MV-4-11 (cell line): ENCODE measurements at places on chromosomes 1 and 21.

DNA sequence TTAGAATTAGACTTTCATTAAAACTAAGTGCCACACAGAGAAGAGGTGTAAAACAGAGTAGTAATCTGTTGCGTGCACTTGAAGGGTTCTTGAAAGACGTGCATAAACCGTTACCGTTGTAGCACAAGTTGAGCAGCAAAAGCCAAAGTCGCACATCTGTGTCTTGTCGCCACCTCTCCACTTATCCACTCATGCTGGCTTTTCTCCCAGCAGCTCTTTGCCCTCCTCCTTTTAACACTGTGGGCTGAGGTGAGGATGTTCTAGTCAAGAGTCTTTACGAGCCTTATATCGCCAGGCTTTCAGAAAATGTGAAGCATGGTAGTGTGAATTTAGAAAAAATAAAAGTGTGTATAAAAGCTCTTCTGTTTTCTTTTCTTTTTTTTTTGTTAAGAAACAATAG, 48.0 kb downstream of the NR5A2 start:
- no peak for DNase-seq

DNA sequence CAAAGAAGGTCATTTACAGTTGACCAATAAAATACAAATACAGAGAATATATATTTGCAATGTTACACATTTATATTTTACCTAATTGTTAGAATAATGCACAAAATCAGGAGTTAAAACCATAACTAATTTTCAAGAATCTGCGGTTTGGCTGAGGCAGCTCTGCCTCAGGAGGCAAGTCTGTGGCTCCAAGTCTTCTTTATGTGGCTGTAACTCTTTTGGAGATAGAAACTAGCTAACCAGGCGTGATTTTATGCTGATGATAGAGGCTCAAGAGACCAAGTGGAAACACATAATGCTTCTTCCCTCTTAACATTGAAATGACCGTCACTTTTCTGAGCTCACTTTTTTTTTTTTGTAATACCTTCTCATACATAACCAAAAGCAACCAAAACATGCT, 744.7 kb upstream of the CXADR start:
- no peak for DNase-seq

DNA sequence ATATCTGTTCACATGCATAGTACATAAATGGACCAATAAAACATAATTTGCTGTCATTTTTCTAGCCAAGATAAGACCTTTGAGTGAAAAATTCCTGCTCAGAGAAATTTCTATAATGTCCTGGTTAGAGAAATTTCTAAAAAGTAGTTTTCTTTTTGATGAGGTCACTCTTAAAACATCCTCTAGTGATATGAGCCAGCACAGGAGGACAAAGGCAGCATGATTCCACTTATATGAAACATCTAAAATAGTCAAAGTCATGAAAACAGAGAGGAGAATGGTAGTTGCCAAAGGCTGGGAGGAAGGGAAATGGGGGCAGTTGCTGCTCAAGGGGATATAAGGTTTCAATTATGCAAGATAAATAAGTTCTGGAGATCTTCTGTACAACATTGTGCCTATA, 239.4 kb downstream of the BACH1 start:
- no peak for DNase-seq

GRCh38 chr1:83802460-83803152, 196.3 kb downstream of the TTLL7 start:
- no peak for DNase-seq

- peak; percentile 26 for DNase-seq
Observed at GRCh38 chr1:24898152-24898908, 31.7 kb downstream of the RUNX3 start.

DNA sequence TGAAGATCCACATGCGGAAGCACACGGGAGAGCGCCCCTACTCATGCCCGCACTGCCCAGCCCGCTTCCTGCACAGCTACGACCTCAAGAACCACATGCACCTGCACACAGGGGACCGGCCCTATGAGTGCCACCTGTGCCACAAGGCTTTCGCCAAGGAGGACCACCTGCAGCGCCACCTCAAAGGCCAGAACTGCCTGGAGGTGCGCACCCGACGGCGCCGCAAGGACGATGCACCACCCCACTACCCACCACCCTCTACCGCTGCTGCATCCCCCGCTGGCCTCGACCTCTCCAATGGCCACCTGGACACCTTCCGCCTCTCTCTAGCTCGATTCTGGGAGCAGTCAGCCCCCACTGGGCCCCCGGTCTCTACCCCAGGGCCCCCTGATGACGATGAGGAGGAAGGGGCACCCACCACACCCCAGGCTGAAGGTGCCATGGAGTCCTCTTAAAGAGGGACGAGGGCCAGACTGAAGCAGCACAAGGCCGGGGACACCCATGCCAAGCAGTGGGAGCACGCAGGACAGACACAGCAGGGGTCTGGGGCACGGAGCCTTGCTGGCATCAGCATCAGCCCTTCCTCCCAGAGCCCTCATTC, 13.7 kb downstream of the ZBTB7B start:
- no peak for DNase-seq

DNA sequence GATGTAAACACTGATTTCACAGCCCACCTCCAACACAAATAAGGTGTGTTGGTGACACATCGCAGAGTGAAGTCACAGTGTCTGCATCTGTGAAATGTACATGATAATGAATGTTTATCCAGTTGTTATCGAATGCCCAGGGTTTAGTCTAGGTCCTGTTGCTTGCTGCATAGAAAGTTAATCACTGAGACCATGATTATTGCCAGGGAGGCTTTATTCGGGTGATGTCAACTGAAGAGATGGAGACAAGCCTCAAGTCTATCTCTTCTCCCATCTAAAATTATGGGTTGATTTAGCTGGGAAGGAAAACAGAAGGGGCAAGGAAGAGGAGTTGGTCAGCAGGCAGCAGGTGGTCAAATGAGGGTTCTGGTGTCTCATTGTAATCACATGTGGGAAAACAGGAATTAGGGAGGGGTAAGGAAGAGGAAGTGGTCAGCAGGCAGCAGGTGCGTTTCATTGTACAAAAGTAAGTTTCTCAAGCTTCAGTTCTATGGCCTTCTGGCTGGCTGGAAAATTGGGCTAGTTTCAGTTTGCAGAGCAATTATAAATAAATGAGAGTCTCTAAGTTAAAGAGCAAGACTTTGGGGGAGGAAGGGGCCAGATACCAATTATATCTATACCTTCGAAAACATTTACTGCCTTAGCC, 146.3 kb upstream of the DNAH14 start:
- DNase-seq: peak; percentile 74

DNA sequence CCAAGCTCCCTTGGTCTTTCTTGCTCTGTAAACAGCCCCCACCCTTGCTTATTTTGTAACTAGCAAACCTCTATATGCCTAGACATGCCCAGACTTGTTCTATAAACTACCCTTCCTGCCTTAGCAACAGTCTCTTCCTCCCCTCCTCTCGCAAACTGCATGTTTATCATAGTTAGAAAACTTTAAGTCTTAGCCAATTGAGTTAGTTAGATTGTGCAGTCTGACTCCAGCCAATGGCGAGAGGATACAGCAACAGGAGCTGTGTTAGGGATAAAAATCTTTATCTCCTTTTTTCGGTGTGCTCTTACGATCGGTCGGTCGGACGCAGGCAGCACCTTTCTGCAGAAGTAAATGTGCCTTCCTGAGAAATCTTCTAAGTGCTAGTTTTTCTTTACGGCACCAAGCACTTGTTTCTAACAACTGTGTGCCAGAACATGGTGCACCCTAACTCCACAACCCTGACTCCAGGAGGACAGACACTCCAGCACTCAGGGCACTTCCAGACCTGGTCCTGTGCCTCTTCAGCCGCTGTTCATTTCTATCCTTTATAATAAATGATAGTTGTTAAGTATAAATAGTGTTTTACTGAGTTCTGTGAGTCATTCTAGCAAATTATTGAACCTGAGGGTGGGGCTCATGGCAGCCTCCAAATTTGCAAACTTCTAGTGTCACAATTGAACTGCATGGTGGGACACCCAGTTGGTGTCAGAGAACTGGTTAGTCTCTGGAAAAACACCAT, 25.7 kb upstream of the GNG4 start:
- DNase-seq: peak; percentile 17

DNA sequence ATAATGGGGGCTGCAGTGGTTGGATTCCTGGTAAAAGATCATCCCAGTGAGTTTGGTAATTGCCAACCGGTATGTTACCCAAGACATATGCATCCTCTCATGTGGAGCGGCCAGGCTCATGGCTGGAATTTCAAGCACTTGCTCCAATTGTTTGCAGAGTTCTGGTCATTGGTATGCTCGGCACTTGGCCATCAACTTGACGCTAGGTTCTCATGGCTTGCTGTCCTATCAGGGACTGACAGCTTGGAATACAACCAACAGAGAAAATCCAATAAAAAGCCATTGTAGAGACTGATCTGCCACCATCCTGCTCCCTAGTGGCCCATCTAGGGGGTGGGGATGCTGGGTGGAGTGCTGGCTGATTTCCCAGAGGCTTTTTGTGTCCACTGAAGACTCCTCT, 120.9 kb downstream of the EDEM3 start:
- no peak for DNase-seq

DNA sequence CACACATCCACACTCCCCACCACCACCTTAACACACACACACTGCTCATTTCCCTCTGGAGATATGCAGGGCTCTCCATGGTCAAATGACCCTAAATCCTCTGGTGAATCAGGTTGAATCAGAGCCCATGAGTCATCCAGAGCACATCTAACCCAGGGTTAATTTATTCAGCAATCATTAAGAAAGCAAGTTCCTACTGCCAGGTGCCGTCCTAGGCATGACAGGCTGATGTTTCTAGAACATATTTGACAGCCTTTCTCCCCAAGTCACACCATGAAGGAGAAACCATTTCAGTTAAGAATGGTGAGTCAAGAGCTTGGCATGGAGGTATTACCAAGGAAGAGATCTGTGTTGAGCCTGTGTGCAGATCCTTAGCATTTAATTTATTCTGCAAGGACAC, 194.3 kb upstream of the CAMK1G start:
- DNase-seq: no peak
